Mammary epithelial cell (primary cell): ENCODE measurements at places on chromosomes 4 and X. TPM values are rescaled to one million over a fixed set of nuclear protein-coding genes. Genes with fewer than 3 reads are reported as not detected.

RASL11B gene
- 1.1 and 2.4 TPM in 2 replicates for total RNA-seq

DCAF12L1 gene
- total RNA-seq = not detected

RHOH gene
- total RNA-seq = not detected

CAMK2D gene
- total RNA-seq = 63.8 TPM

PNMA6F gene
- not detected in 2 replicates for total RNA-seq

PDE6B gene
- total RNA-seq = 0.43 TPM in 1 of 2 replicates, not detected in the other

SLC7A11 gene
- total RNA-seq = 80.2 and 134 TPM in 2 replicates

EGF gene
- 4.7 TPM for total RNA-seq

NPY5R gene
- not detected in 2 replicates for total RNA-seq

TRIM2 gene
- total RNA-seq = 19.5 and 29.6 TPM in 2 replicates

MAGEC2 gene
- not detected in 2 replicates for total RNA-seq

LRAT gene
- 16.6 and 25.4 TPM in 2 replicates for total RNA-seq

LAS1L gene
- total RNA-seq = 12.0 TPM

HSFX4 gene
- not detected for total RNA-seq

MAOA gene
- 12.2 TPM for total RNA-seq

KLF8 gene
- total RNA-seq = 22.0 TPM

FAM241A gene
- 8.1 and 8.7 TPM in 2 replicates for total RNA-seq

SMPX gene
- total RNA-seq = not detected in 2 replicates

GC gene
- total RNA-seq = not detected

STARD8 gene
- 0.17 TPM for total RNA-seq
